ENCODE measurements at places on chromosomes 16 and 17.

DNA sequence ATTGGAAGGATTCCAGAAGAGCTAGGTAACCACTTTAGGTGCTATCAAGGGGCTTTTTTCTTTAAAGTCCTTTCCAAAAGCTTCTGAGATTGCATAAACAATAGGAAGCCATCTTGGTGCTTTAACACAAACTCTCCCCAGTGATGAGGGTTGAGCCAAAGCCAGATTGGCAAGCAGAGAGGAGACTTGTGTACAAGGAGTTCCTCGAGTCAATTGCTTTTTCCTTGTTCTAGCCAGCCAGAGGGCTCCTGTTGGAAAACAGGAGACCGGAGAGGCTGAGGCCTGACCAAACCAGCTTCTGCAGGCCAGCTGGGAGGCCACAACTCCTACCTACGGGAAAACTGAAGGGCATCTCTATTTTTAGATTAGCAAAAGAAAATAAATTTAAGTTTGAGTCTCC, 46.5 kb downstream of the MAPT start:
- no peak for DNase-seq

- no peak for DNase-seq
These were observed 23.3 kb upstream of the STH start for GRCh38 chr17:45975640-45976295.

DNA sequence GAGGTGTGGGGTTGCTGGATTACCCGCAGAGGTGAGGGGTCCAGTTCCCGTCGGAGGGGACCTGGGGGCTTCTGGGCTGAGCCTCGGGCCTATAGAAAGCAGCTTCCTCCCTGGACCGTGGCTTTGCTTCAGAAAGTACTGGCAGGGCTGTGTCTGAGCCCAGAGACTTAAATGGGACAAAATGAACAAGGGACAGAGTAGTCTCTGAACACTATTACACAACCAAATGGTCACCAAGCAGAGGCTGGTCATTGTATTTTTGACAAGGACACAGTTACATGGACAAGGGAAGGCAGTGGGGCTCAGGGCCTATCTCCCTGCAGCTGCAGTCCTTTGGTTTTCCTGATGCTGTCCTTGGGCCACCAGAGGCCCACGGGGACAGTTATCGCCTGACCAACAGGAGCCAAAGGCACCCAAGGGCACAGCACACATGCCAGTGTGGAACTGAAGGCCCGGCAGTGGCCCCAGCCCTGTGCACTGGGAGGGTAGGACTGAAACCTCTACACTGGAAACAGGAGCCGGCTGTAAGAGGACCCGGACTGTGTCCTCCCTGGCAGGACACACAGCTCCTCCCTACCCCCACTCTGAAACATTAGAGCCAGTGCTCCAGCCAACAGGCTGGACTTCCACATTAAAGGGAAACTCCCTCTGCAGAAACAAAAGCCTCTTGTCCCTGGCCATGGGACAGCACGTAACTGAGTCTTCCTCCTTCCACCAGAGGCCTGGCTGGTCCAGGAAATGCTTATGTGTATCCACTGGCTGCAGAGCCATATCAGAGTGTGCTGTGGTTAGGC, 26.0 kb upstream of the ERN1 start:
- no peak for DNase-seq

DNA sequence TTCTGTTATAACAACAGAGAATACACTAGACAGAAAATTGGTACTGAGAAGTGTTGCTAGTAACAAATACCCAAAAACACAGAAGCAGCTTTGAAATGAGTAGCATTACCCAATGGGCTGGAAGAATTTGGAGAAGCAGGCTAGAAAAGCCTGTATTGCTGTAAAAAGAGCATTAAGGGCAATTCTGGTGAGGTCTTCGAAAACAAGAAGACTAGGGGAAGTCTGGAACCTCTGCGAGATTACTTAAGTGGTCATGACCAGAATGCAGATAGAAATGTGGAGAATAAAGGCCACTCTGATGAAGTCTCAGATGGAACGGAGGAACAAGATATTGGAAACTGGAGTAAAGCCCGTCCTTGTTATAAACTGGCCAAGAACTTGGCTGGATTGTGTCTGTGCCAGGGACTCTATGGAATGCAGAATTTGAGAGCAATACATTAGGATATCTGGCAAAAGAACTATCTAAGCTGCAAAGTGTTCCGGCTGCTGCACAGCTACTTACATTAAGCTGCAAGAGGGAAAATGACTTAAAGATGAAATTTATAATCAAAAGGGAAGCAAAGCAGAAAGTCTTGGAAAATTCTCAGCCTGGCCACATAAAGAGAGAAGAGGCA, 44.9 kb upstream of the PEMT start:
- DNase-seq, result no peak
